Stimulated activated CD4-positive, alpha-beta T cell treated with anti-CD3 and anti-CD28 coated beads, Interleukin-4, amount 100 ng/mL, for 24 hours (primary cell): ENCODE measurements at places on chromosomes 3 and 15.
A peak's percentile ranks its signal among the peaks of the same experiment; 100 is the strongest.

DNA sequence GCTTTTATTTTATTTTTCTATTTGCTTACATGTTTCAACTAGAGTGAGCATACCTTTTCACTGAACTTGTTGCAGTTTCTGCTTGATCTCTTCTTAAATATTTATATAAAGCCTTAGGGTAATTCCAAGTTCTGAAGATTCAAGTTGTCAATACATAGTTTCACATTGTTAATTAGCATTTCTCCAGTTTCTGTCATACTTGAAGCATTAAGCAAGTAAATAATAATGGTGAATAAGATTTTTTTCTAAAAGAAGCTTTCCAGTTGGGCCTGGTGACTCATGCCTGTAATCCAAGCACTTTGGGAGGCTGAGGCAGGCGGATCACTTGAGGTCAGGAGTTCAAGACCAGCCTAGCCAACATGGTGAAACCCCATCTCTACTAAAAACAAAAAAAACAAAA, 53.9 kb downstream of the CALML4 start:
- no peak for DNase-seq

DNA sequence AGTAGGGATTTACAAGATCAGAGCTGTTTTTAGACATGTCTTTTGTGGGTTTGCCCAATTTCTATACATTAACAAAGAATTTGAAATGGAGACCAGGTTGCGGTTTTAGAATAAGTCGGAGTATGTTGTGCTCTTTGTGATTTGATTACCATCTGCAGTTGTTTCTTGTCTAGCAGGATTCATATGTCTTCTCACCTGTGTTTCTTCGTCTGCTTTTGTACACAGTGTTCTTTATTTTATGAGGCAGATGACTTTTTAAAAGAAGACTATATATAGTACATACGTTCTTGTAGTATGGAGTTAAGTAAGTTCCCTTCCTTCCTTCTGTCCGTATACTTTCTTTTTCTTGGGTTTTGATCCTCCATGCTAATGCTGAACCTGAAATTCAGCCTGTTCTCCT, 175.3 kb upstream of the LRRFIP2 start:
- DNase-seq: no peak

- no peak for DNase-seq
Measured at GRCh38 chr3:189530822-189531221, 100.4 kb upstream of the TP63 start.

DNA sequence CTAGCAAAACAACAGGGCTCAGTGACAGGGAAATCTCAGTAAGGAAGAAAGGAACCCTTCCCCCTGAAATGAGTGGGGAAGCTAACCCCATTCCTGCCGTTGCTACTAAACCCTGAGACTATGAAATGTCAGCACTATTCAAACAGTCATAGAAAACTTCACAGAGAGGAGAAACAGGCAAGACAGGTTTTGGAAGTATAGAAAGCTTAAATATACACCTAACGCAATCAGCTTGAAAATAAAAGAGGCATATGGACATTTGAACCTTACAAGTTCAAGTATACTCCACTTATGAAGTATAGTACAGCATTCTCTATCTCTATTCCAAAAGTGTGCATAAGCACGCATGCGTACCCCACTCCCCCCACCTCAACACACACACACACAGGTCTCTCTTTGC, 17.6 kb upstream of the FRMD4B start:
- no peak for DNase-seq

DNA sequence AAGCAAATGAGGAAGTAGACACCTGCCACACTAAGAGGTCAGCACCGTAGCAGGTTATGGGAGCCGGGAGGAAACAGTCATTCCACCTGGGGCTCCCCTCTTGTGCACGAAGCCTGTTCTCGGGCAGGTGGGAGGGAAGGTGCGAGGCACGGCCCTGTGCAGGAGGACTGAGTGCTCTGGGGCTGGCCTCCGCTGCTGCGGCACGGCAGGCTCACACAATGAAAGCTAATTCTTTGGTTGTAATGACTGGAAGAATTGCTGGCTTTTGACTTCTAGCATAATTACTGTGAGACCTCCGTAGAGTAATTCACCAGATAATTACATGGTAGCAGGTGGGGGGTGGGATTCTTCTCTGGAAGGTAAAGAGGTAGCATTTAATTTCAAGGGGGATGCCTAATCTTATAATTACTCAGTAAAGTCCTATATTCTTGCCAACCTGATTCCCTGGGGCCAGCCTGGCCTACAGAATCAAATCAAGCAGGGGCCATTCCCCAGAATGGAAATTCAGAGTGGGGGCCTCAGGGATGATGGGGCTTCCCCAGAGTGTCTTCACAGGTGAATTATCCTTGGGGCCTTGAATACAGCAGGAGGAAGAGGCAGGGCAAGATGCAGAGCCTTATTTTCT, 129.1 kb downstream of the TPRA1 start:
- no peak for DNase-seq

DNA sequence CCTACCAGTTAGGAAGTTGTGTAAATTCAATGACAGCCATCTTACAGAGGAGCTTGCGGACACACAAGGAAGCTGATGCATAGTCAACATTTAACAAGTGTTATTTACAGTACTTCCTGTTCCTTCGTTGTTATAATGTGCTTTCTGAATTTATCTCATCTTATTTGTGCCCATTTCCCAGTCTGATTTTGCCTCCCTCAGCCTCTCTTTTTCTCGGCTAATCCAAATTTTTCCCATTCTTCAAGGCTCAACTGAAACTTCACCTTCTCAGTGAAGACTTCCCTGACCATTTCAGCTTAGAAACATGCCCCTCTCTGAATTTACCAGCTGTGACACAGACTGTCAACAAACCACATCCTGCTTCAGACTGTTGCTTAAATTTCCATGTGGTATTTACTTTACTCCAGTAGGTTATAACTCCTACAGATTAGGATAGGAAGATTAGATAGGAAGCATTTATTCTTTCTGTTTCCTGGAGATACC, 55.7 kb upstream of the CP start:
- DNase-seq: no peak

GRCh38 chr3:171088496-171088895, 62.0 kb upstream of the SLC2A2 start:
- DNase-seq: no peak

DNA sequence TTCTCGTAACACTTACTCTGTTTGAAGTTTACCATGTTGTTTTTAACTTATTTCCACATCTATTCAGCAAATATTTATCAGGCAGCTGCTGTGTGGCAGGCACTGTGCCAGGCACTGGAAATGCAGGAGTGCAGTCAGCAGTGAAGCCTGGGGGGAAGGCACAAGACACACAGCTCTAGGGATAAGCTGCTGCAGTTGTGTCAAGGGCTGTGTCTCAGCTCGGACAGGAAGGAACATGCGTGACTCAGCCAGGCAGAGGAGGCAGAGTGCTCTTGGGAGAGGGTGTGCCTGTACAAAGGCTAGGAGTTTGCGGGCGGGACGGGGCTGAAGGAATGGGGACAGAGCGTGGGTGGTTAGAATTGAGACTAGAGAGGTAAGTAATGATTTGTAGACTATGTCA, 24.7 kb downstream of the LYSMD4 start:
- DNase-seq: no peak

DNA sequence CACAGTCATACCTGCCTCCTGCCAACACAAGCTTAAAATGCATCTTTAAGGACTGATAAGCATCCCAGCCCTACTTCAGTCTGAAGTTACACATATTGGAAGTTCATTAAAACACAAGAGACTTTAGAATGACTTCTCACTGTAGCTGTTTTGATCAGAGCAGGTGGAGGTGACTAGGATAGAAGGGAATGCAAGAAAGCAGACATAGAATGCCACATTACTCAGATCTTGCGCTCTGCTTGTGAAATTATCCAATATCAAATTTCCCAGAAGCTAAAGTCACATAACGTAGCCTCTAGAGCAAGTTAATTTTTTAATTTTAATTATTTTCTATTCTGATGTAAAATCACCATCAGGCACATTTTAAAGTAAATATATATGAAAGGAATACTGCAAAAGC, 306.5 kb downstream of the PLOD2 start:
- no peak for DNase-seq

DNA sequence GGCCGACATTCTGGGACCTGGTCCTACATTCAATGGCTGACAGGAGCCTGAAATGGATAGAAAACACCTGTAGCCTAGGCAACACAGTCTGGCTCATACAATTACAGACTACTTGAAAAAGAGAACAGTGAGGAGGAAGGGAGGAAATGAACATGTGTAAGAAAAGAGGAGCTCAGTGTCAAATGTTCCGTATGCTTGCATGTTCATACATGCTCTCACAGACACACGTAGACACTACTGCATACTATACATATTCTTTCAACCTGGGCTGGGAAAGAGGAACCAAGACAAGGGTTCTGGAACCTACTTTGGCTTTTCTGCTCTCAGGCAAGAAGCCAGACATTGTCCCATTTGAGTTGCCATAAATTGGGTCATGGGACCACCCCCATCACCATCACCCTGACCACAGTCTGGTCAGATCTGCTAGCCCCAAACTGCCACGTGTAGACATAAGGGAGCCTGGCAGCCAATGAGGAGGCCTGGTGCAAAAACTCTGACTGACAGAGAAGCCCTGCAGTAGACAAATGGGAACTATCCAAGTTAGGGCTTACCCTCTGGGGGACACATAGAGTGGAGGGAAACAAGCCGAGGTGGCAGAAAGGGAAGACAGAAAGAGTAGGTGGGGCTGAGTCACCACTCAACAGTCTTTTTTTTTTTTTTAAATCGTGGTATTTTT, 310.0 kb downstream of the SHQ1 start:
- DNase-seq: peak; percentile 22

- DNase-seq: no peak
Measured at GRCh38 chr3:33091746-33092145, 5.2 kb downstream of the GLB1 start.

DNA sequence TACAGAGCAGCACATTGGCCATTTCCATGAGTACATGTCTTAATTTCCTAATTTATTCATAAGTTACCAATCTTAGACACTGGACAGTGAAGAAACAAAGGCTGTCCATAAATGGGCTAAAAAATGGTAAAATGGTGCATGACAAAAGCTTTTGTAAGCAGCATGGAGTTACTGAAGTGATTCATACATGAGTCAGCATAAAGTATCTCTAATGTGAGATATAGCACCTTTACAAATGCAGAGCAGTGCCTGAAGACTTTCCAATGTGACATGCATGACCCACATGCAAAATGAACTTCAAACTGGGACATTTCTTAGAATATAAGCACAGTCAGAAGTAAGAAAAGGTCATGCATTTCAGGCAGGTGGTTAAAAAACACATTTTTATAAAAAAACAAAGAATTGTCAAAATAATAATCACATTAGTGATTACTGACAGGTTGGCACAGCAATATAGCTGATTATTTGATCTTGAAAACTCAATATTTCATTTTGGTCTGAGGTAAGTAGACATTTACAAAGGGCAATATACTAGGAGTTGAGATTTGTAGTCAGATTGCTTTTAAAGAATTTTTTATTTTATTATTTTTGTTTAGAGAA, 299.3 kb downstream of the PLCL2 start:
- no peak for DNase-seq

GRCh38 chr3:4461468-4462090, 5.5 kb downstream of the SUMF1 start:
- DNase-seq: no peak

DNA sequence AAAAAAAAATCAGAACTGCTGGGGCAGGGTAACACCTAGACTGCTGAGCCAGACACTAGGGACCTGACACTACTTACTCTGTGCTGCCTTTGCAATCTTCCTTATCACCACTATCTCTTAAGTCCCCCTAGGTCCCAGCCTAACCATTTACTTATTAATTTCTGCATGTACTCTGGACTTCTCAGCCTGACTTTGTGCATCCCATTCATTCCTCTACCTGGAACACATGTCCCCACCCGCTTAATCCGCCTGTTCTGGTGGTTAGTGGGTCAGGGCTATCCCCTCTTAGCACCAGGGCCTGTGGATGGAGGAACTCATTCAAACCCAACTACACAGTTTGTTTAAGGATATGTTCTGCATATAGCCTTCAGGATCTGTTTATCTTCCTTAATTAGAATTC, 5.0 kb upstream of the CACNA1D start:
- no peak for DNase-seq

DNA sequence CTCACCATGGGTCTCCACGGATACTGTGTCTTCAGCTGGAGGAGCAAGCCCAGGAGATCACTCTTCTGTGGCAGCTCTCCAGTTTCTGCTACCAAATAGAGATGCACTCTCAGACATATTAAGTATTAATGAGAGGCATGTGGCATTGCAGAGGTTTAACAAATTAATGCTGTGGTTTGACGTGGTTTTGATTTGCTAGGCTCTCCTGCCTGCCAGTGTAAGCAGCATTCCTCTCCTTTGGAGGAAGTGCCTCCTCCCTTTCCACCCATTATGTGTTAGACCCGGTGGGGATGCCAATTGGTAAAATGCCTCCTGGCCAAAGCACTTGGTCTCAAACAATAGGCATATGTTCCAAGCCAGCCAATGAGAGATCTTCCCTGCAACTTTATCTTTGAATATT, 124.8 kb downstream of the MYLK start:
- DNase-seq: no peak

GRCh38 chr3:52281981-52282801, 3.7 kb upstream of the WDR82 start:
- peak; percentile 26 for DNase-seq

GRCh38 chr3:54261141-54261540, 138.8 kb downstream of the CACNA2D3 start:
- DNase-seq: no peak

DNA sequence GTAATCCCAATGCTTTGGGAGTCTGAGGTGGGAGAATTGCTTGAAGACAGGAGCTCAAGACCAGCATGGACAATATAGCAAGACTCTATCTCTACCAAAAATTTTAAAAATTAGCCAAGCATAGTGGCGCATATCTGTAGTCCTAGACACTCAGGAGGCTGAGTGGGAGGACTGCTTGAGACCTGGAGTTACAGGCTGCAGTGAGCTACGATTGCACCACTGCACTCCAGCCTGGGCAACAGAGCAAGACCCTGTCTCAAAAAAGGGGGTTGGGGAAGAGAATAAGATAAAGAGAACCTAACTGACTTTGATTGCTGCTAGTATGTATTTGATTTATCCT, 755 bp downstream of the CD200R1 start:
- DNase-seq: no peak

DNA sequence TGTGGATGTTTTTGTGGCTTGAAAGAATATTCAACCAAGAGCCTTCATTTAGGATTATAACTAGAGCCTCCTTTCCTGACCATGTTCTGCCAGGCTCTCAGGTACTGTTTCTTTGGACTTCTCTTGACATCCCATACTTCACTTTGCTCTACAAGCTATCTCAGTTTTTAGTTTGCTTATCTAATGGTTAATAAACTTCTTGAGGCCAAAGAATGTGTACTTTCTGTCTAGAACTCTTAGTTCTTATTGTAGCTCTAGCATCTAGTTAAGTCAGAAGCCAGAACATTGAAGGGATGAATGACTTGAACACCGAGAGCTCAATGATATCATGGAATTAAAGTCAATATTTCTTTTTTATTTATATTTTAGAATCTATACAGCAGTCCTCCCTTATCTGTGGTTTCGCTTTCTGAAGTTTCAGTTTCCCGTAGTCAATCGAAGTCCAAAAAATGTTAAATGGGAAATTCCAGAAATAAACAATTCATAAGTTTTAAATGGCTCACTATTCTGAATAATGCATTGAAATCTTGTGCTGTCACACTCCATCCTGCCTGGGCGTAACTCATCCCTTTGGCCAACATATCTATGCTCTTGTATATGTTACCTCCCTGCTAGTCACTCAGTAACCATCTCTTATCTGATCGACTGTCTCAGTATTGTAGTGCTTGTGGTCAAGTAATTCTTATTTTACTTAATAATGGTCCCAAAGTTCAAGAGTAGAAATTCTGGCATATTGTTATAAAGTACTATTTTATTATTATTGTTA, 368.6 kb upstream of the RBMS3 start:
- DNase-seq: no peak
